ENCODE measurements at places on chromosomes 16 and 17.

- no peak for DNase-seq
Observed at GRCh38 chr16:75026892-75027391, 28.1 kb downstream of the ZNRF1 start.

DNA sequence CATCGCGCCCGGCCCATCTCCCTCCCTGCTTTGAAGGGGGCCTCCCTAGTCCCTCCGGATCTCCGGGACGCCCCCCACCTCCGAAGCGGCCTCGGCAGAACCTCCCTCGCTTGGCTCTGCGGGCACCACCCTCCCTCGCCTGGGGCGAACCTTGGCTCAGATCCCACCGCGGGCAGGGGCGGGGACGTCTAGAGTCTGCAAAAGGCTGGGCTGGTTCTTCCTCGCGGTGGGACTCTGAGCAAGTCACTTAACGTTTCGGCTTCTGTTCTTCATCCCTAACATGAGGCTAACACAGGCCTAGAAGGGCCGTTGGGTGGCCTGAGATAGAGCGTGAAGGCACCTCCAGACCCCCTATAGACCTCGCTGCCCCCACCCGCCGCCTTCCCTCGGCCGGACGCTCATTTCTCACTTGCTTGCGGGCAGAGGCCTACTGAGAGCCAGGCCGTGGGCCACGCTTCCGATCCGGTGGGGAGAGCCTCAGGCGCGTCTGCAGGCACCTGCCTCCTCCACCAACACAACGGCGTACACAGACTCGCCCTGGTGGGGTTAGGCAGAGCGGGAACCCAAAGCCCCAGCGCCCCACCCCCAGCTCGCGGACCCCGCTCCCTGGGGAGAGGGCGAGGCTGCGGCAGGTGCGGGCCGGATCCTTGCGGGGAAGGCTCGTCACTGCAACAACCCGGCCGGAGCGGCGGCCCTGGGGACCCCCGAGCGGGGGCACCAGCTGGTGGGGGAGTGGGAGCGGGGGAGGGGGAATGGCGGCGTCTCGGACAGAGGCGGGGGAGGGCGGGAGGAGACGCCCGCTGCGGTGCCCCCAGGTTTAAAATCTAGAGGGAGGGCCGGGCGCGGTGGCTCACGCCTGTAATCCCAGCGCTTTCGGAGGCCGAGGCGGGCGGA is 5.4 kb downstream of the MYO1C start:
- DNase-seq: peak; percentile 74

GRCh38 chr16:104928-105327 is 26.9 kb downstream of the MPG start:
- no peak for DNase-seq

GRCh38 chr16:66898207-66898606 is 17.9 kb downstream of the PDP2 start:
- DNase-seq: no peak

DNA sequence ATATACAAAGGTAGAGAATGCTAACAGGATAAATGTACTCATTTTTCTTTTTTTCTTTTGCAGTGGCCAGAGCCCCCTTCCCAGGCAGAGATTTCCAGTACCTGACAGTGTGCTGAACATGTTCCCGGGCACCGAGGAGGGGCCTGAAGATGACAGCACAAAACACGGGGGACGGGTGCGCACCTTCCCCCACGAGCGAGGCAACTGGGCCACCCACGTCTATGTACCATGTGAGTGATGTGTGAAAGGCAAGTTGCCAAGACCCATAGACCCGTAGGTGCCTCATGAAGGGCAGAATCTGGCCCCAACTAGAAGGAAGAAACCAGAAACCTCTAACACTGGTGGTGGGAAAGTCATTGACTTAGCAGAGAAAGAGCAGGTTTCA is 1.2 kb downstream of the USB1 start:
- DNase-seq: no peak

- peak; percentile 53 for DNase-seq
Observed at GRCh38 chr17:2337544-2338314, 428 bp downstream of the SGSM2 start.

- DNase-seq: no peak
Observed at GRCh38 chr16:72406390-72406789, 234.4 kb upstream of the PMFBP1 start.

GRCh38 chr17:1211287-1211686 is 31.5 kb upstream of the ABR start:
- no peak for DNase-seq

- no peak for DNase-seq
Observed at GRCh38 chr17:16986391-16986790, 14.5 kb upstream of the TNFRSF13B start.

- no peak for DNase-seq
Observed at GRCh38 chr17:76161619-76162266, 20.7 kb upstream of the FOXJ1 start.

GRCh38 chr17:69870091-69870530 is 204.9 kb upstream of the KCNJ16 start:
- no peak for DNase-seq

GRCh38 chr17:897970-898619 is 81.5 kb downstream of the NXN start:
- DNase-seq: no peak

DNA sequence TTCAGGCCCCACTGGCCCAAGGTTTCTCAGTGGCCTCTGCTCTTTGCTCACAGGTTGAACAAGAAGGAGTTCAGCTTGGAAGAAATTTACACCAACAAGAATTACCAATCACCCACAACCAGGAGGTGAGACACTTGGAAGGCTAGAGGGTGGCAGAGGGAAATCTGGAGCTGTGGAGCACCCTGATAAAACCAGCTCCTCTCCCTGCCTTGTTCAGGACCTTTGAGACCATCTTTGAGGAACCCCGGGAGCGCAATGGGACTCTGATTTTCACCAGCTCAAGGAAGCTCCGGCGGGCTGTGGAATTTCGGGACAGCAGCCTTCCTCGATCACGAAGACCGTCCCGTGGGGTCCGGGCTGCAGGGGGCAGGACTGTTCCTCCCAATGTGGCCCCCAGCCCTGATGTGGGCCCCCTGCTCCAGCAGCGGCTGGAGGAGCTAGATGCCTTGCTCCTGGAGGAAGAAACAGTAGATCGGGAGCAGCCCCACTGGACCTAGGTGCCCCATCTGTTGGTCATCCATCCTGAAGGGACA is 2.4 kb upstream of the FBRS start:
- no peak for DNase-seq

DNA sequence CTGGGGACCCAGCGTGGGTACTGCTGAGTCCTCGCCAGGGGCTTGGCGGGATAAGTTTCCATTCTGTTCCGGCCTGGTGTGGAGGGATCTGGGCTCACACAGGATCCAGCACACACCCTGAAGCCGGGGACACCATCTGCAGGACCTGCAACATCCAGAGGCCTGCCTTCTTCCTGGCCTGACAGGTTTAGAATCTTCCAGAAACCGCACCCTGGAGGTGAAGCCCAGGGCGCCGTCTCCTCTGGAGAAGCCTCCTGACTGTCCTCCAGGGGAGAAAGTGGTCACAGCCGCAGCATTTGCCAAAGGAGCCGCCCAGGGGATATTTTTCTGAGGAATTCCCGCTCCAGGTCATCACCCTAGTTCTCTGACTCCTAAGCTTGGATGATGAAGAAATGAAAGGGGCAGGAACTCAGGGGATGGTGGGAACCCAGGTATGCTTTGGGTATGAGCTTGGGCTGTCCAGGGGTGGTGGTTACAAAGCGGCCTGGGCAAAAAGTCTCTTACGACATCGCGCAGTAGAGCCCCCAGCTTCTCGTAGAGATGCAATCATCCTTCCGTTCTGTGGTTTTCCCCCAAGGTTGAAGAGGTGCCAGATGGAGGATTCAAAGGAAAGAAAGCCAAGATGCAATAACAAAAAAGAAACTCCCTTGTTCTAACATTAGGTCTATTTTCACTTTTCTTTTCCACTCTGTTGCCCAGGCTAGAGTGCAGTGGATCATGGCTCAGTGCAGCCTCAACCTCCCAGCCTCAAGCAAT is 9.1 kb upstream of the CRISPLD2 start:
- DNase-seq: no peak
